ENCODE measurements at places on chromosomes 1 and 21.

GRCh38 chr21:31803039-31804007 is 69.5 kb upstream of the HUNK start:
- DNase-seq = no peak

GRCh38 chr1:43651902-43652301 is 2.0 kb downstream of the KDM4A start:
- DNase-seq = no peak

DNA sequence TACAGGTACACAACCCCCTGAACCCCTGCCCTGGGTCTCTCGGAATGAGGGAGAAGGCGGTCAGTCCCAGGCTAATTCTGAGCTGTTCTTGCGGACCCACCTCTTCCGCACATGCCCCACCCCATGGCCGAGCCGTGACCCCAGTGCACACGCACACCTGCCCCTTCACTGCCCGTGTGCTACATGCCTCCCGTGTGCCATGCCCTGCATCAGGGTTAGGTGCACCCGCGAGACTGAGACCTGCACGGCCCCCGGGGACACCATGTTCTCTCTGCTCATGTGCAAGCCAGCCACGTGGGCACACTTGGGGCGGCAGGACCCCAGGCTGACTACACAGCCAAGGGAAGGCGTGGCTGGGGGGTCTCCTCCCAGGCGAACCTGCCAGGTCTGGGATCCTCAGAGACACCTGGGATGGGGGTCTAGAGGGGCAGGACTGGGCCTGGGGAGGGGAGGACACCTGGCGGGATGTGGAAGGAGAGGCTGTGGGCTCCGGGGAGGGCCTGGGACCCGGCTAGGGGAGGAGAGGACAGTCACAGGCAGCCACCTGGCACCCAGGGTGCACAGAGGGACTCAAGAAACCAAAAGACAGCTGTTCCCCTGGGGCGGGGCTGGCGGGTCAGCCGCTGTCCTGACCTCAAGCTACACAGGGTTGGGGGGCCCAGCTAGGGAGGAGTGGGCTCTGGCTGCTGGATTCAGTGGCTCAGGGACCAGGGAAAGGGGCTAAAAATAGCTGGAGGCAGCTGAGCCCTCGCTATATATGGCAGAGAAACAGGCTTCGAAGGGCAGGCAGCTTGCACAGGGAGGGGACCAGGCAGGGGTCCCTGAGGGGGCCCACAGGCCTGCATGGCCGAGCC is 133.4 kb downstream of the CASZ1 start:
- no peak for DNase-seq

DNA sequence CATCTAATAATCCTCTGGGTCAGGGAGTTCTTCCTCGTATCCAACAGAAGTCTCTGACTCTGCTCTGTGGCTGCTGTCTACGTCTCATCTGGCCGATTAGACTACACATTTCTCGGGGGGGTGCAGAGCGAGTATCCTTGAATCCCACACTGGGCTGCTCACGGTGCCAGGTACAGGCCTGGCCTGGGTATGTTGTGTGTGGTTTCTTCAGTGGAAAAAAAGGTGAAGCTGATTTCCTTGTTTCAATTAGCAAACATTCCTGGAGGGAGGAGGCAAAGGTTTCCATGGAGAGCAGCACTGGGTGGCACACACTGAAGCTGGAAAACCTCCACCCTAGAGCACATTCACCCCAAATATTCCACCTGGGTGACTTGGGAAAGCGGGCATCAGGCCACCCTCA is 2.0 kb upstream of the RAB7B start:
- DNase-seq = no peak

DNA sequence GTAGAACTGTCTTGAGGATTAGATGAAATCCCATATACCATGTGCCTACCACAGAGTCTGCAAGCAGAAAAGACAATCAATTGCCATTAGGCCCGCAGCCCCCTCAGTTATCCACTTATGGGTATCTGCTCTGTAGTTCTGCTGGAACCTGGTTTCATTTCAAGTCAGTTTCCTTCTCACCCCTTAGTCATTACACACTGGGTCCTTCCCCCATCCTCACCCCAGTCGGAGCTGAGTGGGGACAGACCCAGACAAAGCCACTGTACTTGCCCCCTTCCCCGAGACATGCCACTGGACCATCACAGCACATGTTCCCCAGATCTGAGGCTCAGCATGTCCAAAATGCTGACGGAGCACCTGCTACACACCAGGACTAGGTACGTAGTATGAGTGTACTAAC is 21.2 kb downstream of the PGLYRP3 start:
- no peak for DNase-seq

GRCh38 chr1:118300808-118301207 is 115.8 kb upstream of the SPAG17 start:
- DNase-seq = no peak

DNA sequence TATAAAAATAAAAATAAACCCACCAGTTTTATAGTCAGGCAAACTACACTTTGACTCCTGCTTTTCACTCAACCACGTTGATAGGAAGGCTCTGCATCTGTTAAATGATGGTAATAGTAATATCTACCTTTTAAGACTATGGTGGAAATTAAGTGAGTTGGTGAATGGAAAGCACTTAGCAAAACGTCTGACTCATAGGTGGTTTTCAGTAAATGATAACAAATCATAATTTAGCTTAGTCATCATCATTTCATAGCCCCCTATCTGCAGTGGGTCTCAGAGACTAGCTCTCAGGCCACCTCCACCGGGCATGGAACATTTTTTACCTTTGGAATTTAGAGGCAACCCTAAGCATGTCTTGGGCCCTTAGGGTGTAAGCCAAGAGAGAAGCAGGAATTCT is 160.0 kb downstream of the PDE4B start:
- DNase-seq = no peak

- DNase-seq = no peak
Measured at GRCh38 chr1:169530448-169530847, 44.7 kb upstream of the SLC19A2 start.

DNA sequence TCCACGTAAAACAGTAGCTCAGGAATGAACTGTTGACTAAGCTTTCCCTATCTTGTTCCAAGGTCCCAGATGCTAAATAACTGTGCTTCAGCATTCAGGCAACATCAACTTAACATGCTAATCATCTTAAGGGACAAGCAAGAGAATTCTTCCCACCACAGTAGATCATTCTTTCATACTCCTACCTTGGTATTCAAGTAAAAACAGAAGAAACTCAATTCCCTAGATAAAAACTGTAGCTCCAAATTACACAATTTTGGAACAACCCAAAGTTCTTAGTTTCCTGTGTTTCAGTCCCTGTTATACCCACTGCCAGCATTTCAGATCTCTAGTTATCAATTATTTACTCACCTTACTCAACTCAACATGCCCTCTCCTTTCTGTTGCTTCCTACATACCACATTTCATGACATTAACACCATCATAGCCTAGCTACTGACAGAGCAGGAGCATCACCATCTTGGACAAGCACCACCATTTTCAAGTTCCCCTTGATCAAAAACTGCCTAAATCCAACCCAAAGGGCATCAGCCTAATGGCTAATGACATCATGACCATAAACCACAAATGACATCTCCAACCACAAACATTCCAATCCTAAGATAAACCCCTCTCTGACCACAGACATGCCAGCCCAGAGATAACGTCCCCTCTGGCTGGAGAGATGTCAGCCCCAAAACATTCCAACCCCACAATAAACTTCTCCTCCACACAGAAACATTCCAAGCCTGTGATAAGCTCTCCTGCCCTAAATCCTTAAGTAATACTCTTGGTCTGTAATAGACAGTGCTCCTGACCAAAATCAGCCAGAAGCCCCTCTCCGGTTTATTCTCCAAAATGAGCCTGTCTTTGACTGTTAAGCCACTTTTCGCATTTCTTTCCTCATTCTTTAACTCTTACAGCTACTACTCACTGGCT is 191.2 kb downstream of the RERE start:
- peak; percentile 95 for DNase-seq

All from AG10803 (cell line).